ENCODE measurements at places on chromosomes 11 and 22. TPM values are rescaled to one million over a fixed set of nuclear protein-coding genes. Genes with fewer than 3 reads are reported as not detected.

DNA sequence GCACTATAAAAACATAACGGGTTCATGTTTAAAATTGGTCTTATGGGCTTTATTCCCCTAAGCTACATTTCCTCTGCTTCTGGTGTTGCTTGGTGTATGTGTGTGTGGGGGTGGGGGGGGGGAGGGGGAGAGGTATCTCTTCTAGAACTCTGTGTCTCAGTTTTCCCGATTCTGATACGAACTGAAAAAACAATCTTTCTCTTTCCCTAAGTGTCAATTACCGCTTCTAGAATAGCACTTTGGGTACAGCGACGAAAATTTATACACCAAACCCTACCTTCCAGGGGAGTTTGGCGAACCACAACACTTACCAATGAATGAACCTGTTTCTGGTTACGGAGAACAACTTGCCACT is 636 bp downstream of the NUP160 start:
- no peak for DNase-seq

MIOX gene
- total RNA-seq, result not detected

GRCh38 chr22:44847892-44848291 is 95.5 kb downstream of the ARHGAP8 start:
- no peak for DNase-seq

DNA sequence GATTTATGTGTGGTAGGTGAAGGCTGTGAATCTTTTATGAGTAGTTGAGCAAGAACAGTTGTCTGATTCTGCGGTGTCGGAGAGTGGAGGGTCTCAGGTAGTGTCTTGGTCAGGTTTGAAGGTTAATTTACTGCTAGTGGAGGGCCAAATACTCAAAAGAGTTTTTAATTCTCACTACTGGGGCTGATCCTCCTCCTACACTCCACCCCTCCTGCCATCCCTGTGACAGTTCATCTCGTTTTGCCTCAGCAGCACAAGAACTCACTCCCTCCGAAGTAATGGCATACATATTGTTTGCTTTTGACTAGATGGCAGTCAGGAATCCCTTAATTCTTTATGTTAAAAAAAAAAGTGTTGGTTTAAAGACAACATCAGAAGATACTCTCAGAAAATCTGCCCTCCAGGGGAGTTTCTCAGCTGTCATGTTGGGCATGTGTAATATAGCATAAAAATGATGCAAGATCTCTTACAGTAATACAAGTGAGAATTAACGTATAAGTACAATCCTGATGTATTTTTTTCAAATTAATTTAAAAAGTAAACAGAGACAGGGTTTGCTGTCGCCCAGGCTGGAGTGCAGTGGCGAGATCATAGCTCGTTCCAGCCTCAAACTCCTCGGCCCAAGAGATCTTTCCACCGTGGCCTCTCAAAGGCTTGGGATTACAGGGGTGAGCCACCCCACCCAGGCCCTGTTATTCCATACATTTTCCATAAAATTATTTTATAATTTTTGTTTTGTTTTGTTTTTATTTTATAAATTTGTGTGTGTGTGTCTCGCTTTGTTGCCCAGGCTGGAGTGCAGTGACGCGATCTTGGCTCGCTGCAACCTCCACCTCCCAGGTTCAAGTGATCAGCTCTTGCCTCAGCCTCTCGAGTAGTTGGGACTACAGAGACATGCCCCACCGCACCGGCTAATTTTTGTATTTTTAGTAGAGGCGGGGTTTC is 1.3 kb downstream of the FAR1 start:
- DNase-seq, result no peak

GAS2 gene
- total RNA-seq, result 3.9 TPM

DNA sequence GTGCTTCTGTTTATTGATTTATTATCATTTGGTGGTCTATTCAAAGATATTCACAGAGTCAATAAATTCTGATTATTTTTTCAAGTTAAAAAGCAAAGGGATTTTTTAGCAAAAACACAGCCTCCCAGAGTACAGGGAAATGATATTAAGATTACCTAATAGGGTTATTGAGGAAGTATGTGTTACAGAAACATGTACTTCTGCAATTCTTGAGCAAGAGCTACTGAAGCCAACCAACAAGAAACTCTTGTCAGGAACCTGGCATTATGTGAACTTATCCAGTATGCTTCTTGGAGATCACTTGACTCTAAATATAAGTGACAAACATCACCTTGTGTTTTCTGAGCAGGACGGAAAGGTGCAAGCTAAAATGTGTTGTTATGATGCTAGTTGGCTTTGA is 42.0 kb upstream of the CARD18 start:
- DNase-seq, result no peak

Data from Calu3 (cell line).